ENCODE measurements at places on chromosomes 1 and 21. TPM values are rescaled to one million over a fixed set of nuclear protein-coding genes. Genes with fewer than 3 reads are reported as not detected.
A peak's percentile ranks its signal among the peaks of the same experiment; 100 is the strongest.

DNA sequence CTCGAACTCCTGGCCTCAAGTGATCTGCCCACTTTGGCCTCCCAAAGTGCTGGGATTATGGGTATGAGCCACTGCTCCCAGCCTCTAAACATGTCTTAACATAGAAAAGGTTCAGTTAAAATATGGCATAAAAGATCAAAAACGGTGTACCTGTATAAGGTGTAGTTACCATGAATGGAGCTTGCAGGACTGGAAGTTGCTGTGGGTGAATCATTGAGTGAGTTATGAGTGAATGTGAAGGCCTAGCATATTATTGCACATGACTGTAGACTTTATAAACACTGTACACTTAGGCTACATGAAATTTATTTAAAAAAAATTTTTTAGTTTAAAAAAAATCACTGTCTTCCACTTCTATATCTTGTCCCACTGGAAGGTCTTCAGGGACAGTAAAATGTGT, 15.7 kb downstream of the ABCD3 start:
- H3K27ac ChIP-seq: no peak overlapping the region
- no peak overlapping the region for H3K4me3 ChIP-seq

DNA sequence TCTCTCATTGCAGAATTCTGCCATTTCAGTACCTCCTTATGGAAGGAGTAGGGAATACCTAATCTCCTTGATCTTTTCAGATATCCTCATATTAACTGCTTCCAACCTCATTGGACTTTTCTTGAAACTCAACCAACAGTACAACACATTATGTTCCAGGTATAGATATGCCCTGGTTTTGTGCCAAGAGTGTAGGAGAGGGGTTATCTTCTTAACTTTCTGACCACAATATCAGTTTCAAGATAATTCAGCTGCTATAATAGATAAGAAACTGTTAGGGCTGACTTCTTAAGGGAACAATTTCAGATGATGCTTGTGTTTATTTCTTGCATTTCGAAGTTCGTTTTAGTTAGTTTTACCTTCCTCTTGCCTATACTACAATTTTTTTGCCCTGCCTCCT, 2.1 kb upstream of the LPGAT1 start:
- no peak overlapping the region for H3K4me3 ChIP-seq
- no peak for DNase-seq
- H3K27me3 ChIP-seq: peaks cover 5% of the 10 kb centered on the region
- no peak overlapping the region for H3K27ac ChIP-seq
- H3K4me1 ChIP-seq: peaks cover 31% of the 10 kb centered on the region

GRCh38 chr1:109595531-109595930, 23.9 kb downstream of the GNAT2 start:
- no peak for DNase-seq
- H3K4me3 ChIP-seq: no peak overlapping the region
- no peak overlapping the region for H3K27ac ChIP-seq
- no peaks in the 10 kb centered on the region for H3K4me1 ChIP-seq
- H3K27me3 ChIP-seq: no peaks in the 10 kb centered on the region

DNA sequence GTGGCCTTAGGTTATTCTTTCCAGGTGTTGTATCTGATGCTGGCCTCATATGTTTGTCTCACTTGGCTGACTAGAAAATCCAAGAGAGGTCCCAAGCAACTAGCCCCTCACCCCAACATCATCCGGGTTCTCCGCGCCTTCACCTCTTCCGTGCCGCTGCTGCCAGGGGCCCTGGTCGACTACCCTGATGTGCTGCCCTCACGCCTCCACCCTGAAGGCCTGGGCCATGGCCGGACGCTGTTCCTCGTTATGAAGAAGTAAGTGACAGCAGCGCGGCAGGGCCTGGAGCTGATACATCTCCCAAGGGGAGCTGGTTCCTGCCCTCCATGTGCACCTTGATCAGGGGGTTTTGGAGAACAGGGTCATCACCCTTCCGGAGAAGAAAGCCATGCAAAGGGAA, 11.2 kb downstream of the PINK1 start:
- no peak overlapping the region for H3K27ac ChIP-seq
- no peak overlapping the region for H3K4me3 ChIP-seq
- peaks cover 98% of the 10 kb centered on the region for H3K36me3 ChIP-seq
- H3K27me3 ChIP-seq: no peaks in the 10 kb centered on the region
- peaks cover 5% of the 10 kb centered on the region for H3K4me1 ChIP-seq

DNA sequence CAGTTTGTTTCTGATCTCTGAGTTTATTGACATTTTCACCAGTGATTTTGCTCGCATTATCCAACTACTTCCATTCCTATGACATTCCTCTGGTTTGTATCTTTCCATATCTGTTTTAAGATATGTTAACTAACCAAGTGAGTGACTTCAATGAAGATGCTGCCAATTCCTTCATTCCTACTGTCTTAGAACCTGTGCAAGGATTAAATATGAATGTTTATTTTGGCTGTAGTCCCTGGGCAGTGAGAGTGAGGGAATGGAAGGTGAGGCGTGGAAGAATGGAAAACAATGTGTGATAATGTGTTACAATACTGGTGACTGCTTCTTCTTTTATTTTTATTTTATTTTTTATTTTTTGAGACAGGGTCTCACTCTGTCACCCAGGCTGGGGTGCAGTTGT, 183.0 kb downstream of the SDCCAG8 start:
- peaks cover 18% of the 10 kb centered on the region for H3K4me1 ChIP-seq
- H3K27me3 ChIP-seq: no peaks in the 10 kb centered on the region
- H3K4me3 ChIP-seq: no peak overlapping the region

GRCh38 chr1:28244549-28245251, 8.8 kb downstream of the ATP5IF1 start:
- DNase-seq: peak; percentile 25
- no peaks in the 10 kb centered on the region for H3K36me3 ChIP-seq
- no peak overlapping the region for H3K4me3 ChIP-seq
- H3K27me3 ChIP-seq: no peaks in the 10 kb centered on the region

DNA sequence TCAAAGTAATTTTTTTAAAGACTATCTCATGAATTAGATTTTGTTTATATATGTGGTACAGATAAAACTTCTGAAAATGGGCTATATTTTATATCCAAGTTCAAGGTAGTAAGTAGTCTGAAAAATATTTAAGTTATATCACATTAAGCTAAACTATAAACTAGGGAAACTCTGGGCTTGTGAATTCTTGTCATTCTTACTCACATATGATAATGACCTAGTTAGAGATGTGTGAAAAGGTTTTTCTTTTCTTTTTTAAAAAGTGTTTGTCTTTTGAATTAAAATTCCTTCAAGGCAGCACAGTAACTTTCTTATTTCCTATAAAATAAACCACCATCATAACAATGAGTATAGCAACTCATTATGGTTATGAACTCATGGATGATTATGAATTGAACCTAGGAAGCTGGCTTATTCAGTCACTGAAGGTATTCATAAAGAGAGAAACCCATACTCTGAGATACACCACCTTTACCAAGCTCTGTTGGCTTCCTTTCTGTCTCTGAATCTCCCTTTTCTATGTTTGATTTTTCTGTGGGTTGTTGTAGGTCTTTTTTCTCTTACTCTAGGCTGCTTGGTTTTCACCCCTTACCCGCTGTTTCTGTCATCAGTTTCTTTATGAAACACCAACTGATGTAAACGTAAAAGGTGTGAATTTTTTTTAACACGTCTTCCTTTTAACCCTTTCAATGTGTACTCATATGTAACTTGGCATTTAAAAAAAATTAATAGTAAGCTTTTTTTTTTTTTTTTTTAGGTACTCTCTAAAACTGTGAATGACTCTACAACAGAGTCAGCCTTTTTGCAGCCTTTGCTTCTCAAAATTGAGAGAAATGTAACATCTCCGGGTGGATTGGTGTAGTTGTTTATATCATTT, 25.2 kb downstream of the IL12RB2 start:
- H3K27me3 ChIP-seq: no peaks in the 10 kb centered on the region
- H3K4me3 ChIP-seq: no peak overlapping the region
- DNase-seq: no peak
- H3K36me3 ChIP-seq: no peaks in the 10 kb centered on the region
- H3K4me1 ChIP-seq: no peaks in the 10 kb centered on the region

RXRG gene
- 9.3 TPM for total RNA-seq

GRCh38 chr1:19786988-19787423, 12.7 kb downstream of the TMCO4 start:
- H3K36me3 ChIP-seq: peaks cover 45% of the 10 kb centered on the region
- no peaks in the 10 kb centered on the region for H3K27me3 ChIP-seq
- H3K4me1 ChIP-seq: no peaks in the 10 kb centered on the region
- H3K27ac ChIP-seq: no peak overlapping the region

DNA sequence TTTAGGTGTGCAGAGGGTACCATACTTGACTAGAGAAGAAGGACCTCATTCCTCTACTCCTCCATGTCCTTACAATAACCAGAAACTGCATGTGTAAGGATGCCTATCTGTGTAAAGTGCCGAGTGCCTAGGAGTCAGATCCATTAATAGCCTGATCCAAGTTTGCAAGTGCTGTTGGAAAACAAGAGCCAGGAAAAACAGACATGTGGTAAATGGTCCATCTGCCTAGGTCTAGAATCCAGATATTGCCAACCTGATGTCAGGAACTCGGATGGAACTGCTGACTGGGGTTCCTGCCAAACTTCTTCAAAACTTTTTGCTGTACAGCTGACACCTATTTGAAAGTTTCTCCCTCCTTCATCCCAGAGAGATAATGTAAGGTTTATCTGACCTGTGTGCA, 239.4 kb upstream of the CAMK1G start:
- DNase-seq: no peak
- H3K4me3 ChIP-seq: no peak overlapping the region
- no peak overlapping the region for H3K27ac ChIP-seq
- no peaks in the 10 kb centered on the region for H3K4me1 ChIP-seq
- H3K36me3 ChIP-seq: no peaks in the 10 kb centered on the region

DNA sequence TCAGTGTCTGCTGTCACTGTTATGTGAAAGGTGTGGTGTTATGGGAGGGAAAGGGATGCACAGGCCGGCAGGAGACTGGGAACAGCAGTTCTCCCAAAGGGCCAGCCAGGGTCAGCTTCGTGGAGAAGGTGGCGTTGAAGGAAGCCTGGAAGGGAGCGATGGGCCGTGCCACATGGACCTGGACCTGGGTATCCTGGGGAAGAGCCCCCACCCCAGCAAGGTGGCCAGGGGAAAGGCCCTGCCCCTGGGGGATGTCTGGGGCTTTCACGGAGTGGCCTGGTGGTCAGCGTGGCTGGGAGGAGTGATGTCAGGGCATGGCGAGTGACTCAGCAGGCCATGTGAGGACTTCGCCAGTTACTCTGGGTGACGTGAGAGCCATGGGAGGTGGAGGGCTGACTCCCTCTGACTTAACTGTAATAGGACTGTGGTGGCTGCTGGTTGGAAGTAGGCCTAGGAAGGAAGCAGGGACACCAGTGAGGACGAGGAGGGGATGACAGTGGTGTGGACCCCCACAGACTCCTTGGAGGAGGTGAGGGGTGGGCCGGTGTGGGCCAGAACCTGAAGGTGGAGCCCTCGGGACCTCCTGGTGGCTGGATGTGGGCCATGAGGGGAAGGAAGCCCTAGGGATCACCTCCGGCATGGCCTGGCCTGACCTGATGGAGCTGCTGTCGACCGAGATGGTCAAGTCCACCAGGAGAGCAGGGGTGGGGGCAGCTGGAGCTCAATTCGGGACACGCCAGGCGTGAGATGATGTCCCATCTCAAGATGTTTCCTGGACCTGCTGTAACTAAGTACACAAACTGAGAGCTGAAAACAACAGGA, 54.5 kb downstream of the BACE2 start:
- H3K36me3 ChIP-seq: no peaks in the 10 kb centered on the region
- no peak overlapping the region for H3K4me3 ChIP-seq
- H3K4me1 ChIP-seq: peaks cover 5% of the 10 kb centered on the region
- H3K27ac ChIP-seq: no peak overlapping the region

DNA sequence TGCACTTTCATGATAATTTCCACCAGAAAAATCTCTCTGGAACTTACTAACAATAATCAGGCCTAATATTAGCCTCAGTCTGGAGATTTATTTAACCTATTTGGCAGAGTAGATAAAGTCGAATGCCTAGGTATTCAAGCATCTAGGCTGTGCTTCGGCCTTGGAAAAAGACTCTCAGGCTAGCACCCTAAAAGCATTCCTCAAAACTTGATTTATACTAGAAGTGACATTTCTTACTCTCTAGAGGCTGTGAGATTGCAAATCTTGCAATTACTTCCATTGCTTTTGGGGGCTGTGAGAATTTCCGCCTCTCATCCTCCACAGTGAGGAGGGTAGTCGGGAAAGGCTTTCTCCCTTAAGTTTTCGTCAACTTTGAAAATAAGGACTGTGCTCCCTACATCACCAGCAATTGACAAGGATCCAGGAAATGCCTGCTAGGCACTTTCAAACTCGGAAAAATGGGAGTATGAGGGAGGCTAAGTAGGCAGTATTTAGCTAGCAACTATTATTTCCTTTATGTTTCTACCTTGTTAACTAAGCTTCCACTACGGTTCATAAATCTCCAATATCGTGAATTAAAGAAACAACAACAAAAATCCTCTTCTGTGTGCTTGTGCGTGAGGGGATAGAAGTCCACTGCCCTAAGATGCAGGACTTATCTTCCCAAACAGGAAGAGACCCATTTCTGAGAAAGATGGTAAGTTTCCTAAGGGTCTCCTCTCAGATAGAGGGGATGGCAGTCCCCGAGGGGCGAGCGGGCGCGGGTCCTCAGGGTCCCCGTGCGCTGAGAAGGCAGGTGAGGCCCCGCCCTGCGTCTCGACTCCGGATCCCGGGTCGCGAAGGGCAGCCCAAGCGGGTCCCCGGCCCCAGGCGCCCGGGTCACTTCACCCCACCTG, 1.1 kb upstream of the LMO4 start:
- no peak for DNase-seq
- peaks cover 46% of the 10 kb centered on the region for H3K4me1 ChIP-seq
- H3K36me3 ChIP-seq: no peaks in the 10 kb centered on the region
- peak overlapping the region; percentile 92 for H3K4me3 ChIP-seq

DNA sequence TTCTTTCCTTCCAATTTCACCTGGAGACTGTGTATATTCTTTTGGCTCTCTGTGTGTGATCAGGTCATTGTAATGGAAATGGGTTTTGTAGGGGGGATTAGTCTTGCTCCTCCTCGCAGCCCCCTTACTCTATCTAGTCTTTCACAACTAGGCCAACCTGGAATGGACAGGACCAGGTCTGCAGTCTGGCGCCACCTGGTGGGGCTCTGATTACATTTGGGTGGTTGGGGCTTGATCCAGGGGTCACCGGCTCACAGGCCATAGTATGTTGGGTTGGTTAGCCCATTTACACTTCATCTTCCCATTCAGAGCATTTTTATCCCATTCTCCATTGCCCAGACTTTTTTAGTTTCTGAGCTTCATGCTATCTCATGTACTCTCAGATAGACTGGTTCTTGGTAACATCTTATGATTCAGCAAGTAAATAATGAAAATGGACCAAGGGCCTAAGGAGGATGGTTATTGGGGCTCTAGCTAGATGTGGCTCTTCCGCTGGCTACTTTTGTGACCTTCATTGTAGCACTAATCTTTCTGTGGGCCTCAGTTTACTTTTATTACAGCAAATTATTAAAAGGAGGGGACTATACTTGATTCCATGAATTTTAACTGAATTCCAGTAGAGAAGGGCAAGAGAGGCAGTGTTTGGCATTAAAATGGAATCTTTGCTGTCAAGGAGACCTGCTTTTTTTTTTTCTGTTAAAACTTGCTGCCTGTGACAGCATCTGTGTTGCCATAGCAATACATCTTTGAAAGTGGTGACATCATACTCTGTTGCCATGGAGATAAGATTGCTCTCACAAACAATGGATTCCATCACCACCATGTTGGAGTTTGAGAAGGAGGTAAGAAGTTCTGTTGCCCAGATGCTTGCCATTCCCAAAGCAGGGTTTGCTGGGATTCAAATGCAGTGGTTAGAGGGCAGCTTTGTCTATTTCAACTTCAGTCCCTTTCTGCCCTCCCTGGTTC, 150.1 kb downstream of the PLXNA2 start:
- H3K27me3 ChIP-seq: no peaks in the 10 kb centered on the region
- H3K4me1 ChIP-seq: peaks cover 21% of the 10 kb centered on the region
- no peak overlapping the region for H3K27ac ChIP-seq
- peaks cover 63% of the 10 kb centered on the region for H3K36me3 ChIP-seq
